ENCODE measurements at places on chromosomes 6 and 20. TPM values are rescaled to one million over a fixed set of nuclear protein-coding genes. Genes with fewer than 3 reads are reported as not detected.

DNA sequence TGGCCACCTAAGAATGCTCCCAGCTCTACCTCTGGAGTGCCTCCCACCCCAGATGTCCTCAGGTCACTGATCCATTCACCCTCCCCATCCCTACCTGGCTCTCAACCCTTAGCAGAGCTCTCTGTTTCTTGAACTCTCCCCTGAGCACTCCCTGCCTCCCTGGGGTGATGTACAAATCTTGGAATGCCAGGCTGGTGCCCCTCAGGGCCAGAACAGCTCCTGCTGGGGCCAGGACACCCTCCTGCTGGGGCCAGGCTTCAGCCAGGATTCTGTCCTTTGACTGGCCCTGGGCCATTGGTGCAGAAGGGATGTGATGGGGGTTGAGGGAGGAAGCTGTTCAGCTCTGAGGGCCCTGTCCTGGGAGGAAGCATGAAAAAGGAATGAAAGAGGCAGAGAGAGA is 30.0 kb downstream of the MYT1 start:
- DNase-seq, result no peak

DNA sequence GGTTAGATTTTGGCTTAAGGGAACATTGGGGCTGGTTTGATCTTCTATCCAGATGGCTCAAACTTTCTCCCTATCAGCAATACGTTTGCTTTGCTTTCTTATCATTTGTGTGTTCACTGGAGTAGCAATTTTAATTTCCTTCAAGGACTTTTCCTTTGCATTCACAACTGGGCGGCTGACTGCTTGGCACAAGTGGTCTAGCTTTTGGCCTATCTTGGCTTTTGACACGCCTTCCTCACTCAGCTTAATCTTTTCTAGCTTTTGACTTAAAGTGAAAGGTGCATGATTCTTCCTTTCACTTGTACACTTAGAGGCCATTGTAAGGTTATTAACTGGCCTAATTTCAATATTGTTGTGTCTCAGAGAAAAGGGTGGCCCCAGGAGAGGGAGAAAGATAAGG is 254.9 kb downstream of the PLCB1 start:
- no peak for DNase-seq

- no peak for DNase-seq
Observed at GRCh38 chr6:112008482-112008881, 45.4 kb upstream of the CCN6 start.

GRCh38 chr6:147770221-147770620 is 261.7 kb downstream of the SAMD5 start:
- no peak for DNase-seq

DNA sequence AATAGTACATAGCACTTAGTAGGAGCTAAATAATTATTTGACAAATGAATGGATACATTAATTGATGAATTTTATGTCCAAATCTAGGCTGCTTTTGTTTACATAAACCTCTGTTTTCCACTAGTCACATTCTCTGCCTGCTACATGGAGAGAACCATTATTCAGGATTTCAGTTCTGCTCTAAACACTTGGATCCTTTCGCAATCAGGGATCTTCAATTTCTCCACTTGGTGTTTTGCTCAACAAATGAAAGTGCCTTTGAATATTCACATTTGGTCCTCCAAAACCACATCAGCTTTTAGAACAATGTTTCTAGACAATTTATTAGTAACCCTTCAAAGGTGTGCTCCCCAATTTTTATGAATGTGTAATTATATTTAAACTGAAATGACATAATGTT is 30.6 kb upstream of the HLA-DQB1 start:
- DNase-seq, result no peak

DNA sequence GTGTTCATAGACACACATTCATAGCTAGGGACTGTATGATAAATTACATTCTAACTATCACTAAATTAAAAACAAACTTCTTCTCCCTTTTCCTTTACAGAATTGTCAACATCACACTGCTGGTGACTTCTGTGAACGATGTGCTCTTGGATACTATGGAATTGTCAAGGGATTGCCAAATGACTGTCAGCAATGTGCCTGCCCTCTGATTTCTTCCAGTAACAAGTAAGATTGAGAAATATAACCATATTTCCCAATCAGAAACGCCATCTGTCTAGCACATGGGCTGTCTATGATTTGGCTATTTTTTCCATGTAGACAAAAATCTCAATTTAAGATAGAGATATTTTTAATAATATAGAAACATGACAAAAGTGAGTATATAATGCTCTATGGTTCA is 367.7 kb downstream of the ARHGAP18 start:
- no peak for DNase-seq

DNA sequence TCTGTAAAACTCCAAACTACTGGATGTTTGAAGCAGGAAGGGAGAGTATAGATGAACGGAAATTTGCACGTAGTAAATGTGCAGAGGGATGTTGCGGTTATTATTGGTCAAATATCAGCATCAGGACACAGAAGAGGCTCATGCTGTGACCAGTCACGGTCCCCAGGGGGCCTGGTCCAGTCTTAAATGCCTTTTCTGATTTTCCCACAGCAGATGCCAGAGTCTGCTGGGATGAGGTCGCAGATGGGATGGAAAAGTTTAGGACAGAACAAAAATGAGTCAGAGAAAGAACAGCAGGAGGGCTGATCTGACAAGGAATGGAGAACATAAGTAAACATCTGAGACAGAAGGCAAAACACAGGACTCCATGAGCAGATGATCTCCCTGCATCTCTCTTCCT is 11.7 kb upstream of the SIRPG start:
- DNase-seq, result no peak

DNA sequence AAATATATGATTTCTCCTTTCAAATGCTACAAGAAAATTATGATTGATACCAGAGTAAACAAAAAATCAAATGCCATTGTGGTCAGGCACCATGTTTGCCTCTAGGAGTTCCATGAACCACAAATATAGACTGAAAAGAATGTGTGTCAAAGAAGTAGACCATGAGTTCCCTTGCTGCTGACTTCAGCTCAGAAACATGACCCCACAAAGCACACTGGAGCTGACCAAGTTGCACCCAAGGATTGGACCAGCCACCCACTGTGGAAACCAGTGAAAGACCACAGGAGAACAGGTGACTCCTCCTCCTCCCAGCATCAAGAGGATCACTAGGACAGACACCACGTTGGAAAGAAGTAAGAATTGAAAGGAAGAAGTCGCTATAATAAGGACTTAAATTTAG is 90.8 kb upstream of the TENT5A start:
- DNase-seq, result no peak

- DNase-seq, result peak; percentile 70
Observed at GRCh38 chr20:41173161-41173721, 35.9 kb downstream of the PLCG1 start.

DNA sequence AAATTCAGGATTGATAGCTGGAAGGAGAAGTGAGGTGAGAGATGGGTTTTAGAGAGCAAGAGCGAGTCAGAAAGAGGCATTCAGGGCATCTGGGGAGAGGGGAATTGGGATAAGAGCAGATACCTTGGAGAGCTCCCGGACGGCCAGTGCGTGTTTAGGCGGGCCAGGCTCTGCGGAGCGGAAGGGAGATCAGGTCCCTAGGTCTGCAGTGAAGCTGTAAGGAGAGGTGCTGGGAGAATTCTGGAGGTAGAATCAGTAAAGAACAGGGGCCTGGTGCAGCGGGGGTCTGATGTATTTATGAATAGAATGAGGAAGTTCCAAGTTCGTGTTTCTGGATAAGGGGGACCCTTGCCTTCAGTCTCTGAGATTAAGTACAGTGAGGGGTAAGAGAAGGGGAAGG is 47.4 kb upstream of the FAM83D start:
- DNase-seq, result no peak

DNA sequence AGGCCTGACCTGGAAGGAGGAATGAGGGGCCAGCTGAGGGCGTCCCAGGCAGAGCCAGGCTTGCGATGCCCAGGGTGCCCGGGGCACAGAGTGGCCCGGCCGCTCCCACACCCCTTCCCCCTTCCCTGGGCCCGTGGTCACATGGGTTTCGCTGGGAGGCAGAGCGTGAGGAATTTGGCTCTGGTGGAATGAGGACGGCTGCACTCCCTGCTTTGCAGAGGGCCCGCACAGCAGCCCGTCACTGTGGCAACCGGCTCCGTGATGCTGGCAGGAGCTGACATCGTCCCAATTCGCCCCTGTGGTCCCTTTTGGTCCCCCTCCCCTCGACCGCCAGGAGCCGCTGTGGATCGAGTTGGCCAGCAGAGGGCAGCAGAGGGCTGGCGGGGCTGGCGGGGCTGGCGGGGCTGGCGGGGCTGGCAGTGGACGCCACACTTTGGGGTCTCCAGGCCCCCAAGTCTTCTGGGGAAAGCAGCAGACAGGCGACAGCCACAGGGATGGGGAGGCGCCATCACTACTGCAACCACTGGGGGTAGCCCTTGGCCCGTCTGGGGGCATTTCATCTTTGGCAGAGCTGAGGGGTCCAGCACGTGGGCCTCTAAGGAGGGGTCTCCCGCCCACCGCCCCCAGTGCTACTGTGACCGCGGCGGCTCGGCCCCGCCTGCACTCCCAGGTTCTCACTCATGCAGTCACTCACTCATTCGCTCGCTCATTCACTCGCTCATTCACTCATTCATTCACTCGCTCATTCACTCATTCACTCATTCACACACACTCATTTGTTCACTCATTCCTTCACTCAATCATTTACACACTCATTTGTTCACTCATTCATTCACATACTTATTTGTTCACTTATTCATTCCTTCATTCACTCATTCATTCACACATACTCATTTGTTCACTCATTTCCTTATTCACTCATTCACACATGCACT is 49.7 kb upstream of the BHLHE23 start:
- peak; percentile 23 for DNase-seq

DNA sequence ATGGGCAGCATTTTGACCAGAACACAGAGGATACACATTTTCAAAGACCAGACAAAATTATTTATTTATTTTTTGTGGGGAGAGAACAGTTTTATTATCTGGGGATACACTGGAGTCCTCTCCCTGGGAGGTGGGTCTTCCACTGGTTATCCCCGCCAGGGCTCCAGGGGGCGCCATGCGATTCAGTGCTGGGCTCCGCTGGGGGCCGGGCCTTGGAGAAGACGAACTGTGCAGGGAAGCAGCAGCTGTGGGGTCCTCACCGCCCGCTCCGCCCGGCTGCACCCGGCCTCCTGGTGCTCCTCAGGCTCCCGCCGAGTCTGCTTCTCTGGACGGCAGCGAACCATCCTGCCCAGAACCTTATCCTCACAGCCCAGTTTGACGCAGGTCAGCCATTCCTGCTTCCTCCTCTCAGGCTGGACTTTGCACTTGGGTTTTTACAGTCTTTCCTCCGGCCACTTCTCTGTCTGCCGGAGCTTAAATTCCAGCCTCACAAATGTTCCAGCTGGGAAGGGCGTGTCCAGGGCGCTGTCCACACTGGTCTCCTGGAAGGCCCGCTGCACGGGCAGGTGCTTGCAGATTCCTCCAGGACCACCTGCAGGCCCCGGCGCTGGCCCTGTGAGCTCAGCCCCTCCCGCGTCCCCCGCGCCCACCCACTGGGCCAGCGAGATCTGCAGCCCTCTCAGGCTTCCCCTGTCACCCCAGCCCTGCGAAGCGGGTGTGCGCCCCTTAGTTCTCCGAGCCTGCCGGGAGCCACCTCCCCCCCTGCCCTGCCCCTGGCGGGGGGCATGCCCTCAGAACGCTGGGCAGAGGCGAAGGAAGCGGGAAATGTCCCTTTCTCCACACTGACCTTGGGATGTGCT is 1830.0 kb upstream of the DEFB115 start:
- no peak for DNase-seq

DNA sequence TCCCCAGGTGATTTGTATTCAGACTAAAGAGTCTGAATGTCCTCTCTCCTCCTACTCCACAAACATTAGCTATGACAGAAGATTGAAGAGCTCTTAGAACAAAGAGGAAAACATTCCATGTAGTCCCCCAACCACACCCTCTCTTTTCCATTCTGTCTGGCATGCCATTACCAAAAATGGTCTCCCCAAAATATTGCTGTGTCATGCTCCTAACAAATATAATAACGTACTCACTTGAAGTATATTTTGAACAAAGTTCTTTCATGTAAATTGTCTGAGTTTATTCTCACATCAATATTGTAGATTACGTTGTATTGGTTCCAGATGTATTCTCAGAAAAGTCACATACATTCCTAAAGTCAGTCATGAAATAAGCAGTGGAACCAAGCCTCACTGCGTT is 467.3 kb upstream of the IRAK1BP1 start:
- DNase-seq, result no peak

- DNase-seq, result peak; percentile 21
Observed at GRCh38 chr6:7468382-7469081, 72.9 kb upstream of the DSP start.

DNA sequence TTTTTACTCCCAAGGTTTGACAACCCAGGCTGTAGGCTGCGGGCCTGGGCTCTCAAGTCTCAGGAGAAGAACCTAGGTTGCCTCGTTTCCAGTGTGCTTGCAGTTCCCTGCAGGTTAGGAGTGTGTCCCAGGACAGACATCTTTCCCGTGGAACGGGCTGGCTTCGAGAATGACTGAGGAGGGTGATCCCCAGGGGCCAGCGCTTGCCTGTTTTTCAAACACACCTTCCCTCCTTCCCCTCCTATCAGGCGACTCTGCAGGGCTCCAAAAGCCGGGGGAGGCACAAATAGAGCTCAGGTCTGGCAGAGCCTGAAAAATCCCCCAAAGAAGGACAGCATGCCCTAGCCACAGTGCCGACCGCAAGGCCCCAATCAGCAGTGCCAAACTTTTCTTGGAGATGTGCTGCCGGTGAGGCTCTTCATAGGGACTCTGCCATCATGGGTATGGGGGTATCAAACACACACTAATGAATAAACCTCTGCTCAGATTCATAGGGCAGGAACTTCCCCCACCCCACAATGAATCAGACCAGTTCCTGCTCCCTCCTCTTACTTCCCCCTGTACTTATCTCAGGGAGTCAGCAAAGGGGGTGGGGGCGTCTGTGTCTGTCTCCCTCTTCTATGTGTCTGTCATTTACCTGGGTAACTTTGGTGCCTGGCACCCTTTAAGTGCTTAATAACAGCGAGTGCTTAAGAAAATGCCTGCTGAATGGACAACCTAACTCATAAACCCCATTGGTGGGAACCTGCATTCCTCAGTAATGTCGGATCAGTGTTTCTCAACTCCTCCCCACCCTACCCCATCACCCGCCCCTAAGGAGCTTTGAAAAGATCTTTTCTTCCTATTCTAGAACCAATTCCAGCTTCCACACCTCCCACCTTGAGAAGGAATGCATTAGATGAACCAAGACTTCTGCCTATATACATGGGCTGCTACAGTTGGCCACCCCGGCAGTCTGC is 1.6 kb downstream of the KCNG1 start:
- no peak for DNase-seq

CST7 gene
- not detected for polyA plus RNA-seq

OR2J3 gene
- not detected for polyA plus RNA-seq

PBX2 gene
- polyA plus RNA-seq, result 75.5 TPM

OR2H2 gene
- not detected for polyA plus RNA-seq

CRISP3 gene
- polyA plus RNA-seq, result not detected

ADGRB3 gene
- not detected for polyA plus RNA-seq

CLPSL1 gene
- not detected for polyA plus RNA-seq

PBOV1 gene
- not detected for polyA plus RNA-seq

DUSP15 gene
- polyA plus RNA-seq, result 0.33 TPM
